H9 (cell line): ENCODE measurements at places on chromosomes 3 and 15. TPM values are rescaled to one million over a fixed set of nuclear protein-coding genes. Genes with fewer than 3 reads are reported as not detected.

DNA sequence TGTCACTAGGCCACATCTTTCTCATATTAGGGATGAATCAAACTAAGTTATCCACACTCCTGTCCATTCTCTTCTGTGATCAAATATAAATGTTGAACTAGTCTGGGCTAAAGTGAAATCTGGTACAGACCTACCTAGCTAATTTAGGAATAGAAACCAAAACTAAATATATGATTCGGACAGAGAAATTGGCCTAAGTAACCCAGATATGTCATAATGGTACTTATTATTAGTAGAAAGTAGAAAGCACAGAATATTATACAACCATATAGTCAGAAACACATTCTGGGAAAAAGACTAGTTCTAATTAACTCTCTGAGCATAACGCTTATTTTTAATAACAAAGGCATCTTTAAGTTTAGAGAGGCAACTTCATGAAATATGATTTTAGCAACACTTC, 389.0 kb downstream of the LSAMP start:
- DNase-seq, result no peak

DNA sequence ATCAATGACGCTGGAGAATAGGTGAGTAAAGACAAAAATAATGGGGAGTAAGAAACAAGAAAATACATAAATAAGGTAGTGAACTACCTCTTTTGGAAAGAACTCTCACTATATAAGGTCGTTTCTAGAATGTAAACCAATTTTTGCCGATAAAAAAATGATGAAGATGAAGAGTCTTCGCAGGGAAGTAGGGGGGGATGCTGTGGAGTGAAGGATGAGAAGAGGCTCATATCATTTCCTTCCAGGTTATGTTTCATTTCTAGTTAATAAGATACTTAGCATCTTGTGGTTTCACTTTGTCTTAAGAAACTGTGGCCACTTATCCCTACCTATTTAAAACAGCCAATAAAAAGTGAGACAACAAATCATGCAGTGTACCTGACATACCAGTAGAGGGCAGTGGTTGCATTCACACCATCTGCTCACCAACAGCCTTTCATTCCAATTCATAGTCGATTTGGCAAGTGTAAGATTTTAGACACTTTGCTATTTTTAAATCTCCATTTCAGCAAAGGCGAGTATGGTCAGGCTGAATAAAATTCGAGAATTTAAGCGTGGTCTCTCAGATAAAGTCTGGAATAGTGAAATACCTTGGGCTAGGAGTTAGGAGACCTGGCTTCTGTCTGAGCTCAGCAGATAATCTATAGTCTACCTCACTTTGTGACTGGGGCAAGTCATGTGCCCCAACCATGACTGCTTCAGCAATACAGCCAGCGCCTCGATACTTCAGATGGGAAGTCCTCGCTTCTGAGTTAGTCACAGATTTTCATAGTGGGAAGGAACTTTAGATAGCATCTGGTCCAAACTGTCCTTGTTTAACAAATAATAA, 28.9 kb upstream of the ICE2 start:
- DNase-seq, result peak; percentile 48

The EXOSC7 gene
- 86.6 and 88.7 TPM in 2 replicates for total RNA-seq

GRCh38 chr15:40439960-40440742, 602 bp upstream of the BAHD1 start:
- no peak for DNase-seq
